ENCODE measurements at places on chromosomes 5 and 9.

GRCh38 chr9:83240671-83241070, 177.7 kb upstream of the RASEF start:
- DNase-seq: no peak

DNA sequence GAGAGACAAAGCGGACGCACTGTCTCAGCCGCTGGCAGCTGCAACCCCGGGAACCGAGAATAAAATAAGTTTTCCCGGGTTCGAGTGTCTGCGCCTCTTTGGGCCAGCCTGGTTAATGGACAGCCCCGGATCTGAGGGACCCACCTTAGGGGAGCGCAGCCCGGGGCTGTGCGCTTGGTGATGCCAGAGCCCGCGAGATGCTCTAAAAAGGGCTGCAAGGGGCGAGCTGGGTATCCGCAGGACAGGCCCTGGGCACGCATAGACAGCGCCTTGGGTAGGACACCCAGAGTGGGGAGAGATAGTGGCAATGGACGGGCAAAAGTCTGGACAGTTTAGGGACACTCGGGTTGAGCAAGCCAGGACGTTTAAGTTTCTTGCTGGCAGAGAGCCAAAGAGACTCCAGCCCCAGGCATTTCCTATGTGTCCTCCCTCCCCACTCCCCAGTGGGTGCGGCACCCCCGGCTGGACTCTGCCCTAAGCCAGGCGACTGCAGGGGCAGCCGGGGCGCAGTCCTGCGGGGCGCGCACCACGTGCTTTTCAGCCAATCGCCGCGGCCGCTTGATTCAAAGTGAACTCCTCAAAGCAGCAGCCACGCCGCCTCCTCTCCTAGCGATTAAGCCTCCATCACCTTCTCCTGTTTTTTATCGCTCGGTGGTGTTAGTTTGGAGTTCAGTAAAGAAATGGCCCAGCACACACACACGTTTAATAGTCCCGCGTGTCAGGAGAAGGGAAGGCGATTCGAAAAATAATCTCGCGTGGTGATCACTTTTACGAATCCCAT, 616 bp upstream of the ENC1 start:
- peak; percentile 17 for DNase-seq

- DNase-seq: no peak
Measured at GRCh38 chr5:94969174-94969573, 315.7 kb downstream of the MCTP1 start.

DNA sequence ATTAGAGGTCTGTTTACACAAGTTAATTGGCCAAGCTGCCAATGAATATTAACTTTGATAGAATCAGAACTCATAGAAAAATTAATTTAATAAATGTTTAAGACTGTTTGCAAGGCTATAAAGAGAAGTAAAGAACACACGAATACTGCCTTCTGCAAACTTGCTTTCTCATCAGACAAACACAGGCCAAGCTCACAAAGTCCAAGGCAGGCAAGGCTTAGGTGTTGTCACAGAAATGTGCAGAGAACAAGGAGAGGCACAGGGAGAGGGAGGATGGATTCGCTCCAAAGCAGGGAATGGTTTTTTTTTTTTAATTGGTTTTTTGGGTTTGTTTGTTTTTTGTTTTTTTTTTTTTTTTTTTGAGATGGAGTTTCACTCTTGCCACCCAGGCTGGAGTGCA, 43.4 kb downstream of the RETREG1 start:
- no peak for DNase-seq

DNA sequence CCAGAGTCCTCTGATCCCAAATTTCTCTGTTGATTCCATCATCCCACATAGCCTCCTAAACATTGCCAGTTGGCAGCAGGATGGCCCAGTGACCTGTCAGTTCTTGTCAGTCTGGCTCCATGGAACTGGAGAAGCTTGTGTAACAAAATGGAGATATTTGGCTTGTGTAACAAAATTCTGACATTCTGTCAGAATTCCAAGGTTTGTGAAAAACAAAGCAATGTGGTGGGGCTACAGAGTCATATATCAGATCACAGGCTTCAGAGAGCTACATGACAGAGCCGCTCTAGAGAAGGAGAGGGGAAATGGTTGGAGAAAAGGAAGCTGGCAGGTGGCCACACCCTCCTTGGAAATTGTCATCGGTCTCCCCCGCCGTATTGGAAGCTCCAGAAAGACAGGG, 75.4 kb upstream of the MAN2A1 start:
- DNase-seq: no peak

DNA sequence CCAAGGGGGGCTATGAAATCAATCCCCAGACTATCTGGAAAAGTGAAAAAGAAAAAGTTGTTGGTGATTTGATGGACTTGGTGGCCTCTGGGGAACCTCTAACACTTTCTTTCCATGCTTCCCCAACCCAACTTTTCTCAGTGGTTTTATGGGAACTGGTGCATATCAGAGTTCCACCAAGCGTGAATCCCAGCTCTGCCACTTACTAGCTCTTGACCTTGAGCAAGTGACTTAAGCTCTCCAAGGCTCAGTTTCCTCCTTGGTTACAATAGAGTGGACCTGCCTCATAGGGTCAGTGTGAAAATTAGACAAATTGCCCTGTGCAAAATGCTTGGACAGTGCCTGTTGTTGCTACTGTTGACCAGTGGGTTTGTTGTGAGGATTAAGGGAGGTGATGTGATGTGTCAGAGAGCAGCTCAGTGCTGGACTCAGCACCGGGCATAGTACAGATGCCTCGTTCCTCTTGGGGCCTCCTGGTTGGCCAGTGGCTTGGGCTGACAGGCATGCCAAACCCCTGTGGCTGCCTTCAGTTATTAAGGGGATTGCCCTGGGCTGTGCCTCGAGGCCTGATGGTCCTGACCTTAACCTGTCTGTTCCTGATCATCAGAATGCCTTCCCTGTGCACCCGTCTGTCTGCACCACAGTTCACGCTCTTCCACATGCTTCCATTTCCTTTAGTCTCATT, 49.3 kb downstream of the COL15A1 start:
- DNase-seq: no peak

GRCh38 chr9:96651626-96652025, 3.5 kb downstream of the PRXL2C start:
- DNase-seq: no peak

DNA sequence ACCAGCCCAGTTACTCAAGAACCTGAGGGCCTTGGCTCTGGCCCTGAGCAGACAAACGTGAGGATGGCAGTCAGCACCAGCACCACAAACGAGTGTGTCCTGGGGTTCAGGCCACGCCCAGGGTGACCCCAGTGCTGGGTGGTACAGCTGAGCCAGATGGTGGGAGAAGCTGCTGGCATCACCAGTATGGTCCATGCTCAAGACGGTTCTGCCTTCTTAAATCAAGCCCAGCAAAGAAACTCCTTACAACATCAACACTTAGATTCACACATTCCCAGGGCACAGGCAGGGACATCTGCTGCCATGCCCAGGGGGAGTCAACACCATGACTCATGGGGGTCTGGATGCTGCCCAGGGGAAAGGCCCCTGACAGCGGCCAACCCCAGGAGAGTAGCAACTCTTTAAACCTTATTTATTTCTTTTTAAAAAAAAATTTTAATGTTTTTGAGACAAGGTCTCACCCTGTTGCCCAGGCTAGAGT, 31.3 kb downstream of the IPPK start:
- DNase-seq: no peak

- no peak for DNase-seq
Measured at GRCh38 chr9:112558978-112559377, 72.4 kb downstream of the KIAA1958 start.

DNA sequence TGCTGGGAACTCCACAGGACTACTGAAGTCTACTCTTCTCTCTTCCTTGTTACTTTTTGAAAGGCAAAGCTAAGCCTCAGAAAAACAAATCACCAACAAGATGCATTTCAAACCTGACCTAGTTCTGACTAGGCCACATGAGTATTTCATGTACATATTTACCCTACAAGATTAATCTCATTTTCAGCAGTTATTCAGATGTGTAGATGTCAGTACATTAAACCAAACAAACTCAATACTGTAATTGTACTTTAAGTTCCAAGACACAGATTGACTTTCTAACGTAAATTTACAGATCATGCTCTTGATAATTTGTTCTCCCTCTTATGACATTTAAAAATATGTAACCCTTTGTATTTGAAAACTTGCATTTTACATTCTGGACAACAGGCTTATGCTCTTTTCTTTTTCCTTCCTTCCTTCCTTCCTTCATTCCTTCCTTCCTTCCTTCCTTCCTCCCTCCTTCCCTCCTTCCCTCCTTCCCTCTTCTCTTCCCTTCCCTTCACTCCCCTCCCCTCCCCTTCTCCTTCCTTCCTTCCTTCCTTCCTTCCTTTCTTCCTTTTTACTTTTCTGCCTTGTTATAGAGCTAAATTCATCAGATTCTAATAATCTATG, 1653.4 kb downstream of the EFNA5 start:
- no peak for DNase-seq

DNA sequence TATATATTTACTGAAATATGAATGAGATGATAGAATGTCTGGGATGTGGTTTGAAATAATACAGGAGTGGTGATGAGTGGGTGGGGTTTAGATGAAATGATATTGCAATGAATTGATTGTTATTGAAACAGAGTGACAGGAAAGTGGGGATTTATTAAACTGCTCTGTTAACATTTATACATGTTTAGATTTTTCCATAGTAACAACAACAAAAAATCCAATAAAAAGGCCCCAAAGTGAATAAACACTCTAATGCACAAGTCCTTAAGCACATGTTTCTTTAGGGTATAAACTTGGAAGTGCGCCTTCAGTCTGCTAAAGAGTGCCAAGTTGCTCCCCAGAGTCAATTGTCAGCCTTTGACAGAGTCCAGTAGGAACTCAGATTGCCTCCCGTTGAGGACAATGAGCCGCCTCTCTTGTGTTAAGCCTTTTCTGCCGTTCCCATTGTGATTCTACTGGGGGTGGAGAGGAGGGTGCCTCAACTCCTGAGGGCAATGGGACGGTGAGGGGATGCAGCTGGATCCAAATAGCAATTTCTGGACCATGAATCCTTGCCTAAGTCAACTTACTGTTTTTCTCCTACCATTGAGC, 112.3 kb downstream of the SLC28A3 start:
- DNase-seq: no peak

- no peak for DNase-seq
Measured at GRCh38 chr9:128394379-128395168, 23.4 kb downstream of the URM1 start.

GRCh38 chr9:129627556-129628440, 1.8 kb downstream of the NTMT1 start:
- no peak for DNase-seq

- no peak for DNase-seq
Measured at GRCh38 chr9:93164085-93164484, 19.9 kb upstream of the WNK2 start.

DNA sequence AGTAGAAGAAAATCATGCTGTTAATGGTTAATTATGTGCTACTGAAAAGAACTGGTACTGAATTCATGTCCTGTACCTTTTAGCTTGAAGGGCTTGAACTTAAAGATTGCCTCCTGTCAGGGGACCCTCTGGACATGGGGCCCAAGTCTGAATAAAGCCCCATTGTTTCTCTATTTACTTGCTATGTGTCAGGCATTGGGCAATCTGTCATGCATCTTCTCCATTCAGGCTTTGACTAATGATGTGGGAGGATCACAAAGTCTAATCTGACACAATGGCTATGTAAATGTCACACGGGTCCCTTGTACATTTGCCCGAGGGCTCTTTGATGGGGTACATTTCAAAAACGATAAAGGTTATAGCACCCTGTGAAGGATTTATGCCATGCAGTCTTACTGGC, 64.0 kb upstream of the TUSC1 start:
- no peak for DNase-seq

- DNase-seq: no peak
Measured at GRCh38 chr9:12627096-12627495, 66.1 kb upstream of the TYRP1 start.

DNA sequence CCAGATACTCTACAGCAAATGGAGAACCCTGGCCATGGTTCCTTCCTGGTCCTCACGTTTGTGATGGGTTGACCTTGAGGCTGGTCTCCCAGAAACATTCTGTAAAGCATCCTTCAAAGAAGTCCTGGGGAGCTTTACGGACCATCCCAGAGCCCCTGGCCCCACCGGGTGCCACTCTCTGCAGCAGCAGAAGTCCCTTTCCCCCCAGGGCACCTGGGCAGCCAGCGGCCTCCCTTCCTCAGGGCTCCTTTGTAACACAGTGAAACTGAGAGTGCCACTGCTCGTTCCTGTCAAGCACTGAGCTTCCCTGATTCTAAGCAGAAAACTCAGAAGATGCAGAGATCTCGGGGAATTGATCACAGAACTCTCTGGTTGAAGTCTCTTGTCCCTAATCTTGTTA, 104.3 kb downstream of the ENTREP1 start:
- DNase-seq: no peak

DNA sequence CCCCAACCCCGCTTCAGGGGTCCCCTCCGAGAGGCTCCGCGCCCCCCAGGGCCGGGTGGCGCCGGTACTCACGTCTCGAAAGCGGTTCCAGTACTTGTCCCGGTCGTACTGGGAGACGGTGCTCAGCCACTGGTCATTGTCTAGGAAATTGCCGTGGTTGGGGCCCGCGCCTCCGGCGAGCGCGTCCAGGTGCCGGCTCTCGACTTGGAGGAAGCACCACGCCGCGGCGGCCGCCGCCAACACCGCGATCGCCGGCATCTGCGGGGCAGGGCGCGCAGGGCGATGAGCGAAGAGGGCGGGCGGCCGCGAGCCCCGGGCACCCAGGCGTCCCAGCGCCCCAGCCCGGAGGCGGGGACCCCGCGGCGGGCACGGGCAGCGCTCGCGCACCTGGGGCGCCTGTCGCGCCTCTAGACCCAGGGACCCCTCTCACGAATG, 808 bp downstream of the SPOCK1 start:
- DNase-seq: no peak

DNA sequence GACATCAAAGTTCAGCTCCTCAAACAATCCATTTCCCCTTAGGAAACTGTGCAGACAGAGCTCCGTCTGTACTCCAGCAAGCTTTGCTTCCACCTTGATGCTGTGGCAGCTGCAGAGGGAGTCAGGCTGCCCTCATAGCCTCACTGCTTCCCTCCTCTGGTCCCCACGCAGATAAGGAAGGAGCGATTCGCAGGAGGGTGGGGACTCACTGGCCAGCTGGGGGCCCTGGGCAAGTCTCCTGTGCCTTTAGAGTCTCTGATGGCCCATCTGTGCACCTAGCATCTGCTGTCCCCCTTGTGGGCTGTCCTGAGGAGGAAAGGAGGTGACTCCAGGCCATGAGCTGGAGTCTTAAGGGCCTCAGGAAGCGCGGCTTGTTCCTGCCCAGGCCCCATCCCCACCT, 121.5 kb downstream of the ENTREP1 start:
- no peak for DNase-seq

- no peak for DNase-seq
Measured at GRCh38 chr5:79378510-79379186, 135.3 kb downstream of the HOMER1 start.

DNA sequence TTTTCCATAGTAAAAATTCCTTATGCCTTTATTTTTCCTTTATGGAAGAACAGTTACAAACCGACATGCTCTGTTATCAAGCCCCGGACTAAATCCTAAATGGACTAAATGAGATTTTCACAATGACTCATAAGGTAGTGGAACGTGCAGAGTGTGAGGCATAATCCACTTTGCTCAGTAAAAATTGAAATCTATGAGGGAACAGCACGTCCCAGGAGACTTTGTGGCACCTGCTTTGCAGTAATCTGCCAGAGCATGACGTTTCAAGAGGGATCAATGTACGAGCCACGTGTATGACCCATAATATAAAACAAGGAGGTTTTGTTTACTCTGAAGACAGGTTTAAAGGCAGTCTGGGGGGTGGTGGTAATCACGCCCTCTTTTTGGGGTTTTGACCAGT, 83.8 kb upstream of the GNA14 start:
- DNase-seq: no peak
